ENCODE measurements at places on chromosomes 7 and 10. TPM values are rescaled to one million over a fixed set of nuclear protein-coding genes. Genes with fewer than 3 reads are reported as not detected.

DNA sequence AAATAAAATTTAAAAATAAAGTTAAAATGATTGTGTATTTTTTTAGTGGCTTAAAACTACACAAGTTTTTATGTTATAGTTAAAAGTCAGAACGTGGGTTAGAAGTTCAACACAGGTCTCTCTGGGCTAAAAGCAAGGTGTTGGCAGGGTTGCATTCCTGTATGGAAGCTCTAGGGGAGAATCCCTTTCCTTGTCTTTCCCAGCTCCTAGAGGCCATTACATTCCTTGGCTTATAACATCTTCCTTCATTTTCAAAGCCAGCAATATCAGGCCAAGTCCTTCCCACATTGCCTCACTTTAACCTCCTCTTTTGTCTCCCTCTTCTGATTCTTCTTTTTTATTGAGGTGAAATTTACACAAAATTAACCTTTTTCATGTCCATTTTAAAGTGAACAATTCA lies 52.4 kb upstream of the EEPD1 start:
- no peak for DNase-seq

DNA sequence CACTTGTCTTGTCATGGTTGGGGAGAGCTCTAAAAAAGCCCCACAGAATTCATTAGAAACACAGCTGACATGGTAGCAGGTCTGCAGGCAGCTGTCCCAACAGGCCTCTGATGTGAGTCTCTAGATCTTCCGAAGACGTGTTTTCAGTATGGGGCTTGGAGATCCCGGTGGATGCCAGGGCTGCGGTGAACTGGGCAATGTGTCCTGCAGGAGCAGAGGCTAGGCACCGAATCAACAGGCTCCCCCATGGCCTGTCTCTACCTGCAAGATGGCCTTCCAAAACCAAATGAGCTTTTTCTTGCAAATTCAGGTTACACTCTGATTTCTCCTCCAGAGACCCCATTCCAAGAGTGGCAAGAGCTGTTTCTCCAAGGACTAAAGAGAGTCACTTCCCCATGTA lies 2.9 kb downstream of the CPXM2 start:
- DNase-seq, result no peak

GRCh38 chr7:106679153-106679931 lies 18.4 kb upstream of the CCDC71L start:
- peak; percentile 65 for DNase-seq

- peak; percentile 51 for DNase-seq
Observed at GRCh38 chr10:3528271-3528670, 256.7 kb downstream of the KLF6 start.

DNA sequence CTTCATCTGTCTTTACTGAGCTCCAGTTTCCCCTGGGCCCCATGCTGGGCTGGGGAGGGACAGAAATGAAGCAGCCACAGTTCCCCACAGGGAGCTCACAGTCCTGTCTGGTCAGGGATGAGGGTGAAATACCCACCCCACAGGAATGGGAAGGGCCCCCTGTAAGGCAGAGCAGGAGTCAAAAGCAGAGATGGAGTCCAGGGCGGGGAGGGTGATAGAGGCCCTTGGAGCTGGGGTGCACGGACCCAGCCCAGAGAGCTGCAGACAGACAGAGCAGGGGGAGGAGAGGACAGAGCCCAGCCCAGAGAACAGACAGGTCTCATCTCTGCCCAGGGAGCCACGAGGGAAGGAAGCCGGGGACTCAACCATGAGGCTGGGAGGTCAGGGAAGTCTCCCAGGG lies 34.9 kb upstream of the ZNF488 start:
- no peak for DNase-seq

DNA sequence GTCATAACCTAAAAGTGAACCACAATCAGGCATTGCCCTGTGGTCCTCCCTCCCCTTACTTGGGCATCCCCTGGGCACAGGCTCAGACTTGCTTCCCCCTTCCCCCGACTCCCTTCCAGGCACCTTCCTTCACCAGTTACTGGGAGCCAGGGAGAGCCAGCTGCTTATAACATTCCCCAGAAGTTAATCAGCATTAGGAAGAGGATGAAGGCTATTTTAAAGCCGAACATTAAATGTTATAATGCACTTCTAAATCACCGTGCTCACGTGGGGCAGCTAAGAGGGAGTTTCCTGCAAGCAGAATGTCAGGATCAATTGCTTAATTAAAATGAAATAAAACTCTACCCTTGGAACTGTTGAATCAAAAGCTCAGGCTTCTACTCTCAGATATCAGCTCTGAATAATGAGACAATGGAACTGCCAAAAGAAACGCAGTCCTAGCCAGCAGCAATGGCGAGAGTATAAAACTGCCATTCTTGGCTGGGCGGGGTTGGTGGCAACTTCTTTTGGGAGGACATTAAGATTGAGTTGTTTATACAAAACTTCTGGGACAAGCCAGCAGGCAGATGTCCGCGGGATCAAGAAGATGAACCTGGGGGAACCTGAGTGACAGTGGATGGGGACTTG lies 169.5 kb downstream of the FANK1 start:
- no peak for DNase-seq

DNA sequence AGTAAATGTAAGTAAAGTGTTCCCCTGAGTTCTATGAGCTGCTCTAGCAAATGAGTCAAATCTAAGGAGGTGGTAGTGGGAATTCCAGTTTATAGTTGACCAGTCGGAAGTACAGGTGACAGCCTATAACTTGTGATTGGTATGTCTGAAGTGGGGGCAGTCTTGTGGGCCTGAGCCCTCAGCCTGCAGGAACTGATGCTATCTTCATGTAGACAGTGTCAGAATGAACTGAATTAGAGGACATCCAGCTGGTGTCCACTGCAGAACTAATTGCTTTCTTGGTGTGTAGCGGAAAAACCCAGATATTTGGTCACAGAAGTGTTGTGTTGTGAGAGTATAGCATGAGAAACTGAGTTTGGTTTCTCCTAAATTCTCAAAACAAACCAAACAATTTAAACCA lies 127.9 kb upstream of the AMPH start:
- DNase-seq, result no peak

- DNase-seq, result peak; percentile 33
Observed at GRCh38 chr7:111953611-111954010, 252.6 kb downstream of the DOCK4 start.

GRCh38 chr7:114419441-114420272 lies 5.0 kb downstream of the FOXP2 start:
- DNase-seq, result no peak

- DNase-seq, result peak; percentile 100
Observed at GRCh38 chr7:158818325-158819213, 10.7 kb downstream of the ESYT2 start.

GRCh38 chr10:130121486-130122079 lies 11.0 kb upstream of the C10orf143 start:
- no peak for DNase-seq

GRCh38 chr7:27921081-27921836 lies 181.3 kb downstream of the TAX1BP1 start:
- peak; percentile 94 for DNase-seq

DNA sequence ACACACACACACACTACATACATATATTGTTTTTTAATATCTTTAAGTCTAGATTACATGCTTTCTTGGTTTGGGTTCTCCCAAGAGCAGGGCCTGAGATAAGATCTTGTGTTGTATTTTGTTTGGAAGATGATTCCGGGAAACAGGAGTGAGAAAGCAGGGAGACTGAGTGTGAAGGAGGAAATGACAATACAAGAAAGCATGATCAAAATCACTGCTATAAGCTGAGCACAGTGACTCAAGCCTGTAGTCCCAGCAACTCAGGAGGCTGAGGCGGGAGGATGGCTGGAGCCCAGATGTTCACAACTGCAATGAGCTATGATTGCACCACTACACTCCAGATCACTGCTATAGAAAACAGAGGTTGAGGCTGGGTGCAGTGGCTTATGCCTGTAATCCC lies 267.6 kb downstream of the SKIDA1 start:
- DNase-seq, result peak; percentile 27

DNA sequence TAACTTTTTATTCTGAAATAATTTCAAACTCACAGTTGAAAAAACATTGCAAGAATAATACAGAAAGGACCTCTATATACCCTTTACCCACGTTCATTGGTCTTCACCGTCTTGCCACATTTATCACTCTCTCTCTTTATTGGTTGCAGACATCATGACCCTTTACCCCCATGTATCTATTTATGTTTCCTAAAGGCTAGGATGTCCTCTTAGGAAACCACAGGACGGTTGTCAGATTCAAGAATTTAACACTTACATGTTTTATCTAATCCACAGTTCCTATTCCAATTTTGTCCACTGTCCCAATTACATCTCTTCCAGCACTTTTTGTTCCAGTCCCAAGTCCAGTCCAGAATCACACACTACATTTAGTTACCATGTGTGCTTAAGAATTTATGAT lies 67.6 kb upstream of the FGFR2 start:
- DNase-seq, result no peak

CPA2 gene
- total RNA-seq, result not detected

TEX47 gene
- not detected for total RNA-seq

GRM8 gene
- total RNA-seq, result not detected

HYAL4 gene
- not detected for total RNA-seq

SUGCT gene
- total RNA-seq, result 12.4 TPM

C10orf71 gene
- total RNA-seq, result not detected

PRRT4 gene
- not detected for total RNA-seq

EFCAB10 gene
- total RNA-seq, result not detected

GPR15LG gene
- not detected for total RNA-seq

RP9 gene
- total RNA-seq, result 23.9 TPM

Data from RPMI7951 (cell line).